ENCODE measurements at places on chromosomes 13 and 19.

DNA sequence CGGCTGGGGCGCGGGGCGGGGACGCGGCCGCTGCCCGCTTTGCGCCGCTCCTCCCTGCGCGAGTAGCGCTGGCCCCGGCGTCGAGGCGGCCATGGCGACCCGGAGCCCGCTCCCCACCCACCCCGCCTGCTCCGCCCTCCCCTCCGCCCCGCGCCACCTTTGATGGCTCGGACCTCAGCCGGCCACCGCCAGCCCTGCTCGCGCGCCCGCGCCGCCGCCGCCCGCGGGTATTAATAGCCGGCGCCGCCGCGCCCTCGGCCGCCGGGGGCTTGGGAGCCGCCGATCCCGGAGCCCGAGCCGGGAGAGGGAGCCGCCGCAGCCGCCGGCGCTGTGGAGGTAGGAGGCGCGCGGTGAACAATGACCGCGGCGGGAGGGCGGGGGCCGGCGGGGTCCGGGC lies 261 bp downstream of the FARP1 start:
- DNase-seq: no peak

GRCh38 chr13:20960663-20961309 lies 58.2 kb upstream of the XPO4 start:
- DNase-seq: peak; percentile 3

- no peak for DNase-seq
Observed at GRCh38 chr13:78742659-78743058, 83.7 kb upstream of the OBI1 start.

DNA sequence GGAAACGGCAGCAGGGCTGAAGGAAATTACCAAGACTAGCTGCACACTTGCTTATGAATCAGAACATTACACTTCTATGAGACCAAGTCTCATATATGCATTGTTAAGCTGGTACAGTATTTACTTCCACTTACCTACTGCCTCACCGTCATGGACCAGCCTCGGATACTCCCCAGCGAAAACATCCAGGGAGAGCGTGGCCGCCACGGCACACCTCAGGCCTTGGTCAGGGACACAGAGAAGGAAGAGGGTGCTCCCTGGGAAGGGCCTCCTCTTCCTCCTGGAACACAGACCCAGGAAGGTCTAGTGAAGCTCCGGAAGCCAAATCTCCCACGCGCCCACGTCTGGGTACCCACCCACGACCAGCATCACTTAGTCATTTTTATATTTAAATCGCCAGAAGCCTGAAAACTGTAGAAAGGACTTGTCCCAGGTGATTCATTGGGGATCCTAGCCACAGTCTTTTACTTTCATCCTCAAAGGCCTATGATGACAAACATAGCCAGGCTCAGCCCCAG lies 24.4 kb upstream of the MTIF3 start:
- no peak for DNase-seq

DNA sequence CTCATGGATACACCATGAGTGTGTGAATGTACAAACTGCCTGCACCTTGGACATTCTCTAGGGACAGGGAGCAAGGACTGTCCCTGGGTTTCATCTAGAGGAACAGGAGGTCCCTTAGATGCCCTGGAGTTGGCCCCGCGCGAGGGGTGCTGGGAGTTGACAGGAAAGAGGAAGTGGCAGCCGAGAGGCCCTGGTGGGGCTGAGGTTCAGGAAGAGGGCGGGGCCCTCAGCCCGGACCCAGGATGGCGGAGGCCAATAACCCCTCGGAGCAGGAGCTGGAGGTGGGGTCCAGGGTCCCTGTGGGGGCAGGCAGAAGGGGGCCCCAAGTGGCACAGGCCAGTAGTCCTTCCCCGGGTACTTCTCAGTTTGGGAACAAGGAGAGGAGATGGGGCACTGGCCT lies 6.9 kb downstream of the PKN1 start:
- DNase-seq: no peak

- DNase-seq: no peak
Observed at GRCh38 chr13:38933786-38934185, 56.8 kb downstream of the STOML3 start.

GRCh38 chr13:76715075-76715474 lies 171.1 kb downstream of the KCTD12 start:
- DNase-seq: no peak

GRCh38 chr19:49676136-49676783 lies 811 bp upstream of the PRMT1 start:
- DNase-seq: peak; percentile 86

DNA sequence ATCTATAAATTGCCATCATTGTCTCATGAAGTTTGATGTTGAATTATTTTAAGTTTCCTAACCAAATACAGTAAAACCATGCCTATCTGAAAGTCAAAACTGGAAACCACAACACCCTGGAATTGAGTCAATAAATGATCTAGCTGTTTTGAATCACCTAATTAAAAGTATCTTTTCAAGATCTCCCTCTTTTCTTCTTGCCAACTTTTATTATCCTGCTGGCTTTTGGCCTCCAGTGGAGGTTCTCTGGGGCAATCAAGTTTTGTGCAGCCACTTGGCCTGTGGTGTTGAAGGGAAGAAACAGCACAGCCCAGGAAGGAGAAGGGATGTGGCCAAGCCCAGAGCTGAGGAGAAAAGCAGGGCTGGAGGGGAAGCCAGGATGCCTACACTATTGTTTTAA lies 255.4 kb downstream of the COG6 start:
- no peak for DNase-seq
